ENCODE measurements at places on chromosomes 11 and 22.
A peak's percentile ranks its signal among the peaks of the same experiment; 100 is the strongest.

DNA sequence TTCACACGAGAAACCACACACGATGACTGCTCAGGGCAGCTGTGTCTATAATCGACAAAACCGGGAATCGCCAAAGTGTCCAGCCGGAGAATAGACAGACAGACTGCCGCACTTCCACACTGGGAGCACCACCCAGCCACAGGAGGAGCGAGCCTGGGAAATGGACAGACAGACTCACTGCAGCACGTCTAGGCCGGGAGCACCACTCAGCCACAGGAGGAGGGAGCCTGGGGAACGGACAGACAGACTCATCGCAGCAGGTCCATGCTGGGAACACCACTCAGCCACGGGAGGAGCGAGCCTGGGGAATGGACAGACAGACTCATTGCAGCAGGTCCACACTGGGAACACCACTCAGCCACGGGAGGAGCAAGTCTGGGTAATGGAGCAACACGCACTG lies 137.2 kb downstream of the BRD1 start:
- DNase-seq, result no peak

DNA sequence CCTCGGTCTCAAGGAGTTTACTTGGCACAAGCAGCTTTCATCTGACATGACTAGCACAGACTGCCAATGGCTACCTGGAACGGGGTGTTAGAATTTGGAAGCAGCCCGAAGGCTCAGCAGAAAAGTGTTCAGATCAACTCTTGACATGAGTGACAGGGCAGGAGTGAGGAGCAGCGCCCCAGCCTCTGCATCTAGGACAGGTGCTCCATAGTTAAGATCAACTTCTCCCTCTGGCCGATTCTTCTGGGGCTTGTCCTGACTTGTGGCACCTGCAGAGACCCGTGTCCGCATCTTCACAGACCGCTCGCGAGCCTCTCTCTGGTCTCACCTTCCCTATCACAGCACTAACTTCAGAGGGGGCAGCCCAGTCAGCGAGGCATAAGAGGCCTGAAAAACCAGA lies 42.5 kb upstream of the CHKA start:
- DNase-seq, result no peak

DNA sequence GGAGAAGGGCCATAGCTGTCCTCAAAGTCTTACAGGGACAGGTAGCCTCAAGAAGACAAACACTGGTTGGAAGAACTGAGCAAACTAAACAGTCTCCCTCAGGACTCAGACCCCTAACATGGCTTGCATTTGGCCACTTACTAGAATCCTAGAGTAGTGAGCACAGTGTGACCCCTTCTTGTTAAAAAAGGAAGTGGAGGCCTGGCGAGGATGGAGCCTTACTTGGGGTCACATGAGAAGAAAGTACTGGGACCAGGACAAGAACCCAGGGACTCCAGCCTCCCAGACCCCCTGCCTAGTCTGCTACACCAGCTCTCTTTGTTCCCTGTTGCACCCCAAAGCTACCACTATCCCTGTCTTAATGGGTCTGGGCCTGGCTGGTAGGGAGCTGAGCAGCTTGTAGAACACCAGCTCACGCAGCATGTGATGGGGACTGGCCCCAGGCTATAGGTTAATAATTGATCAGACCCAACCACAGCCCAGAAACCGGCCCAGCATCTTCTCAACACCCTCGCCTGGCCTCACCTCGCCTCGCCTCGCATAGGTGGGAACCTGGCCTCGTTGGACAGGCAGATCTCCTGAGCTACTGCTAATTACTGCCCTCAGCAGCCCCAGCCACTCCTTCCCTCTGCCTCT lies 17.6 kb downstream of the DGAT2 start:
- no peak for DNase-seq

DNA sequence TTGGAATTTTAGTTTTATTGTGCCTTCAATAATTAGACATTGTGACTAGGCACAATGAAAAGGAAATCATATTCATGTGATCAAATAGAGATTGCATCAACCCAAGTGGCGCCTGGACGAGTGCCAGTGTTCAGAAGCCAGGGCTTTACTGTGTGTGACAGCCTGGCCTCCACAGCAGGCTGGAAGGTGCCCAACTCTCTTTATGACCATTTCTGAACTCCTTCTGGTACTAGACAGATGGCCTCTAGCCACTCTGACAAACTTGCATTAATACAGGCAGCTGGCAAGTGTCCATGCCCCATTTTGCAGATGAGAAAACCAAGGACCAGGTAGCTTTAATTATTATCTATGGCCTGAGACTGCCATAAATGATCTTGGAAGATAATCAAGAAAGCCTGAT lies 8.3 kb upstream of the POU2AF1 start:
- DNase-seq, result no peak

GRCh38 chr22:49091917-49092545 lies 735.6 kb downstream of the BRD1 start:
- DNase-seq, result no peak

GRCh38 chr11:33001751-33002542 lies 13.7 kb upstream of the DEPDC7 start:
- no peak for DNase-seq

- no peak for DNase-seq
These were observed 14.0 kb downstream of the MPEG1 start for GRCh38 chr11:59198726-59199125.

DNA sequence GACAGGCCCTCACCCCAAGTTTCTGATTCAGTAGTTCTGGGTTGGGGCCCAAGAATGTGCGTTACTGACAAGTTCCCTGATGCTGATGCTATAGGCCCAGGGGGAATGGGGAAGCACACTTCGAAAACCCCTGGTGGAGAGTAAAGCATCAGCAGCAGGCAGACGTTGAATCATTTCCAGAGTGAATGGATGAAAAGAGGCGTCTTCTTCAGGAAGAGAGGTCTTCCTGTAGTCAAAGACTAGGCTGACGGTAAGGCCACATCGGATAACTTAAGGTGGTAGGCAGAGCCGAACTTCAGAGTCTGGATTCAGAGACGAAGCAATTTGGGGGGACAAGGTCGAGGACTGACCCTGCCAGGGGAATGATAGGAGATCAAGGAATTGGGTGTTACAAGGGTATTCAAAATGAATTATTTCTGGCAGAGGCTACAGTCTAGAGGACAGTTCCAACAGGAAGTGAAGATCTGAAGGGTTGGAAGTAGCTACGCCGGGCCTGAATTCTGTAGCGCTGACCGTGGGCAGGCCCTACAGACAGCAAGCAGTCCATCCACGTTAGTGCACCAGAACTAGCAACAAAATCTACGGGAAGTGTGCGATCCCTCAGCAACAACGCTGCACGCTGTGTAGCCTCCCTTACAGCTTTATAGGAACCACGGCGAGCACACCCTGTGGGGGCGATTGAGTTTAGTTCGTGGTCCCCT lies 862 bp upstream of the CENATAC start:
- no peak for DNase-seq

GRCh38 chr11:34464591-34465051 lies 25.9 kb downstream of the CAT start:
- DNase-seq, result no peak

DNA sequence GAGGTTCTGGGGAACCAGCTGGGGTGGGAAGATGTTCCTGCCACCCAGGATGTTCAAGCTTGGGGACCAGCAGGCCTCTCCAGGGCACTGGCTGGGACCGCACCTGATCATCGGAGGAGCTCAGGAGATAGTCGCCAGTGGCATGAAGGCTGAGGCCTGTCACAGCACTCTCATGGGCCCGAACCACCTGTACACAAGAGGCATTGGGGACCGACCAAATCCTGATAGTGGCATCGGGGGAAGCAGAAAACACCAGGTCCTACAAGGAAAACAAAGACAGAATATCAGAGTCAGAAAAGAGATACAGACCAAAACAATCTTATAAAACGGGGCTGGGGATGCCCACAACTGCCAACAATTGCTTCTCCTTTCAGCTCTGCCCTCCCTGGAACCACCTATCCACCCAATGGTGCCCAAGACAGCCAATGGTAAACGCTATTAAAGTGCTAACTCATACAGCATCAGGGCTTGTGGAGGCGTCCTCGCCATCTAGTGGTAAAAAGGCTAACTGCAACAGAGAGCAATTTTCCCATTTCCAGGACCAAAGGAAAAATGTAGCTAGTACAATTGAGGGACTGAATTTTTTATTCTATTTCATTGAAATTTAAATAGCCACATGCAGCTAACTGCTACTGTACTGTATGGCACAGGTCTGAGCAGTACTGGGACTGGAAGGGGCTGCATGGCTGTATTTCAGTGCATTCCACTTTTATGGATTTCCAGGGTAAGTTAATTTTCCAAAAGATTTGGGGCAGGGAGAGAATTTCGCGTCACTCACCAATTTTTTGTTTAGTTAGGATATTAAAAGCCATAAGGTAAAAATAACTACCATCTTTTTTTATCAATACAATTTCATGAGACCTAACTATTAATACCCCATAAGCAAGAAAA lies 7.1 kb downstream of the PRPF19 start:
- peak; percentile 43 for DNase-seq

DNA sequence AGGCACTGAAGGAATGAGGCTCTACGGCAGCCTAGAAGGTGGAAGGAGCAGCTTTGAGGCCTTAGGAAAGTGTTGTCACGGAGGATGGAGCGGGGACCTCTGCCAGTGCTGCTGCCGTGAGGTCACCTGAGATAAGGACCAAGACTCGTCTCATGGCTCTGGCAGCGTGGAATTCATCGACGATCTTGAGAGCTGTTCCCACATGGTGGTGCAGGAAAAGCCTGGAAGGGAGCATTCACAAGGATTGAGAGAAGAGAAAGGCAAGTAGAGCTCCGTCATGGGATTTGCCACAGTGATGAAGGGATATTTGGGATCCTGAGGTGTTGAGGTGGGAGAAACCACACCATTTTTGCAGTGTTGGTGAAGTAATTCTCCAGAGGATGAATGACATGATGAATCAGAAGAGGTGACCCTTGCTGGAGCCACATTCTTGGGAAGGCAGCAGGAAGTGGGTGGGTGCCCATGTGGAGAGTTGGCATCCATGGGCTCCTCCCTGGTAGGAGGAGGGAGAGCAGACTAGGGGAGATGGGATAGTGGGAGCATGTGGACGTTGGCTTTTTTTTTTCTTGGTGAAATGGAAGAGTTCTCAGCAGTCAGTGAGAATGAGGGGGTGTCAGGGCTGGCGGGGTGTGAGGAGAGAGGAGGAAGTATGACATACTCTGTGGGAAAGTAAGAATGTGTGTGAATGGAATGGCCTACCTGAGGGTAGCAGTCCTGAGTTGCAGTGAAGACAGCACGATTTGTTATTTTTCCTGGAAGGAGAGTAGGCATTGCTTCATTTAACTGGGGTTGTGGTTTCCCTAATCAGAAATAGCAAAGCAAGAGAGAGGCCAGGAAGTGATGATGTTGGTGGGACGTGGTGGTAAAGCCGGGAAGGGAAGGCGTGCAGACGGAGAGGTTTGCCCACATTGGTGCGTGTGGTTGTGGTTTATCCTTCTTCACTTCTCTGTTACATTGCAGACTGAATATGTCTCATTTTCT lies 11.1 kb downstream of the PPP6R3 start:
- DNase-seq, result no peak

- no peak for DNase-seq
These were observed 6.7 kb downstream of the TRPT1 start for GRCh38 chr11:64219354-64219684.

GRCh38 chr11:133202816-133203215 lies 329.5 kb downstream of the OPCML start:
- no peak for DNase-seq

- no peak for DNase-seq
These were observed 8.8 kb upstream of the PRG2 start for GRCh38 chr11:57399221-57399620.

GRCh38 chr11:62245271-62245753 lies 3.3 kb downstream of the SCGB1D2 start:
- peak; percentile 37 for DNase-seq

DNA sequence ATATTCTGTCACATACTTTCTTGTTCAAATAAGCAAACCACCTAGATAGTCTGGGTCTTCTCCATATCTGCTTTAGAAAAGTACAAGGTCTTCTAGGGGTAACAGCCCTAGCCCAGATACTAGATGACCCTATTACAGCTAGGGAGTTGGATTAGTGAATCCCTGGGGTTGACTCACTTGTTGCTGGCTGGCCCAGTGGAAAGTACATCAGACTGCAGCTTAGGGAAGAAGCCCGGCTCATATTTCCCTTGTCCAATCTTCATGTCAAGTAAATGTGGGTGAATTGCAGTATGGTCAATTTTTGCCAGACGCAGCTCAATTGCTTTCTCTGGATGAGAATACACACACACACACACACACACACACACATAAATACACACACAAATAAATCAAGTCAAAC lies 79.1 kb upstream of the SCUBE2 start:
- DNase-seq, result no peak

- no peak for DNase-seq
These were observed 6.8 kb upstream of the PLAAT3 start for GRCh38 chr11:63621071-63621470.

DNA sequence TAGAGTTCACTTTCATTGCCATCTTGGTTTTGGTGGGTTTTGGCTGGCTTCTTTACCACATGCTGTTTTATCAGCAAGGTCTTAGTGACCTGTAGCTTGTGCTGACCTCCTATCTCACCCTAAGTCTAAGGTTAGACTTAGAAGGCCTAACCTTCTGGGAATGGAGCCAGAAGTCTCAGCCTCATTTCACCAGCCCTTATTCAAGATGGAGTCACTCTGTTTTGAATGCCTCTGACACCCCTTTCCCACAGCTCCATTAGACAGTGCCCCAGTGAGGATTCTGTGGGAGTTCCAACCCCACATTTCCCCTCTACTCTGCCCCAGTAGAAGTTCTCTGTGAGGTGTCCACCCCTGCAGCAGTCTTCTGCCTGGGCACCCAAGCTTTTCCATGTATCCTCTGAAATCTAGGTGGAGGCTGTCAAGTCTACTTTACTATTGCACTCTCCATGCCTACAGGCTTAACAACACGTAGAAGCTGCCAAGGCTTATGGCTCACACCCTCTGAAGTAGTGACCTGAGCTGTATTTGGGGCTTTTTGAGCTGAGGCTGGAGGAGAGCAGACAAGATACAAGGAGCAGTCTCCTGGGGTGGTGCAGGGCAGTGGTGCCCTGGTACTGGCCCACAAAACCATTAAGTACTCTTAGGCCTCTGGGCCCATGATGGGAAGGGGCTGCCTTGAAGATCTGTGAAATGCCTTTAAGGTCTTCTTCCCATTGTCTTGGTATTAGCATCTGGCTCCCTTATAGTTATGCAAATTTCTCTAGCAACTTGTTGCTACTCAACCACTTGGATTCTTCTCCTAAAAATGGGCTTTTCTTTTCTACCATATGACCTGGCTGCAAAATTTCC lies 65.9 kb upstream of the SC5D start:
- no peak for DNase-seq

- DNase-seq, result no peak
These were observed 297.0 kb downstream of the SOX6 start for GRCh38 chr11:16059332-16059731.

DNA sequence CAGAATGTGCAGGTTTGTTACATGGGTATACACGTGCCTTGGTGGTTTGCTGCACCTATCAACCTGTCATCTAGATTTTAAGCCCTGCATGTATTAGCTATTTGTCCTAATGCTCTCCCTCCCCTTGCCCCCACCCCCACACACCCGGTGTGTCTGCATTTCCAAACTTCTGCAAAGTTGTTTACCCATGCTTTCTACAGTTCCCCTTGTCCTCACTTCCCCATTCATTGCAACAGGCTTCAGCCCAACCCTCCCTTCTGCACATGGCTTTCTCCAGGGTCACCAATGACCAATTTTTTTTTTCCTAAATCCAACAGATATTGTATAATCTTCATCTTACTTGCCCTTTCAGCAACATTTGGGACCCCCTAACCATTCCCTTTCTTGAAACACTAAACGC lies 32.0 kb upstream of the NUP50 start:
- no peak for DNase-seq

- no peak for DNase-seq
These were observed 1.2 kb downstream of the BIRC3 start for GRCh38 chr11:102318469-102318868.

Measured in right hindlimb (tissue), 1 donor.